ENCODE measurements at places on chromosomes 11 and 22.

DNA sequence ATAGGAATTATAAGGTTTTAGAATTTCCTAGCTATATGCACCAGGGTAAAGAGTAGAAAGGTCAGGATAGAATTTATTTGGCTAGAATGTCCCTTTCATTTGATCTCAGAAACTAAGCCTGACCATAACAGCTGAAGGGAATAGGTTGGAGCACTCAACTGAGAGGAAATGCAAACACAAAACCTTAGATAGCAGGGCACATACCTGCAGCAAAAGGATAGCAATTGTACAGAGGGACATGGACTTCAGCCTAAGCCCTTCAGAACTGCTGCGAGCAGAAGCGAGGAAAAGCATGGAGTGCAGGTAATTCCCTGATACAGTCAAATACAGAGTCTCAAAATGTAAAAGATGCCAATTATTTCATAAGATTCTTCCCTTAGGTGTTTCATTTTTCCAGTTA is 211.0 kb upstream of the DDI1 start:
- no peak for DNase-seq

DNA sequence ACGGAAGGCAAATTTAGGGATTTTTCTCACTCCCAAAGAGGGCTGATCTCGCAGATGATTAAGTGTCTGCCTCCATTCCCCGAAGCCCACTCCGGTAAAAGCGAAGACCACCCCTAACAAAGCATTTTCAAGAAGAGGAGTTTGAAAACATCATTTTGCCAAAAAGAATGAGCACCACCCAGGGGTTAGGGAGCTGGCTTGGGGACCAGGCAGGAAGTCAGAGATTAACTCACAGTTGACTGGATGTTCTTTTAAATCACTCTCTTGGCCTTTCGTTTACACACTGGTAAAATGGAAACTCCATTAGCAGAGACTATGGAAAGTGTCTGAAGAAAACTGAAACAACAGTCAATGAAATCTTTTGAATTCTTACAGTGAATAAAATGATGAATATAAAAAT is 7.9 kb upstream of the TRIM44 start:
- DNase-seq = no peak

DNA sequence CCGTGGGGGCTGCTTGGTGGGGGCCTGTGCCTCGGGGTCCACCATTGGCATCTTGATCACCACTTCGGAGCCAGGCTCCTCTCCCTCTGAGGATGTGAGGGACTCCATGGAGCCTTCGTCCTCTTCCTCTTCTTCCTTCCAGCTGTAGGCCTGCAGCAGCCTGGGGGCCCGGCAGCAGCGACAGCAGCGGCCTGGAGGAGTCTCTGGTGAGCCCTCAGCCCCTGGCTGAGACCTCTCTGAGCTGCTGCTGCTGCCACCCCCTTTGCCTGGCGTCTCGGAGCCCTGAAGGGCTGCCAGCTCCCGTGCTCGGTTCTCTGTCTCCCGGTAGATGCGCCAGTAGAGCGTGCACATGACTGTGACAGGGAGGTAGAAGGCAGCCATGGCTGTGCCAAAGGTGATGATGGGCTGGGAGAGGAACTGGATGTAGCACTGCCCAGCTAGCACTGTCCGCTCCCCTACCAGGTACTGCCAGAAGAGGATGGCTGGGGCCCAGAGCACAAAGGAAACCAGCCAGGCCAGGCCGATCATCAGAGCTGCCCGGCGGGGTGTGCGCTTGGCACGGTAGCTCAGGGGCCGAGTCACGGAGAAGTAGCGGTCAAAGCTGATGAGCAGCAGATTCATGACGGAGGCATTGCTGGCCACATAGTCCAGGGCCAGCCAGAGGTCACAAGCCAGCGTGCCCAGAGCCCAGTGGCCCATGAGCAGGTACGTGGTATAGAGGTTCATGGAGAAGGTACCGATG is 10.9 kb downstream of the CHRM1 start:
- DNase-seq = no peak

GRCh38 chr11:101718402-101718801 is 134.6 kb upstream of the TRPC6 start:
- DNase-seq = no peak

- DNase-seq = no peak
Measured at GRCh38 chr11:63443714-63444113, 47.3 kb downstream of the PLAAT5 start.

GRCh38 chr22:38699784-38700183 is 959 bp downstream of the JOSD1 start:
- DNase-seq = no peak

DNA sequence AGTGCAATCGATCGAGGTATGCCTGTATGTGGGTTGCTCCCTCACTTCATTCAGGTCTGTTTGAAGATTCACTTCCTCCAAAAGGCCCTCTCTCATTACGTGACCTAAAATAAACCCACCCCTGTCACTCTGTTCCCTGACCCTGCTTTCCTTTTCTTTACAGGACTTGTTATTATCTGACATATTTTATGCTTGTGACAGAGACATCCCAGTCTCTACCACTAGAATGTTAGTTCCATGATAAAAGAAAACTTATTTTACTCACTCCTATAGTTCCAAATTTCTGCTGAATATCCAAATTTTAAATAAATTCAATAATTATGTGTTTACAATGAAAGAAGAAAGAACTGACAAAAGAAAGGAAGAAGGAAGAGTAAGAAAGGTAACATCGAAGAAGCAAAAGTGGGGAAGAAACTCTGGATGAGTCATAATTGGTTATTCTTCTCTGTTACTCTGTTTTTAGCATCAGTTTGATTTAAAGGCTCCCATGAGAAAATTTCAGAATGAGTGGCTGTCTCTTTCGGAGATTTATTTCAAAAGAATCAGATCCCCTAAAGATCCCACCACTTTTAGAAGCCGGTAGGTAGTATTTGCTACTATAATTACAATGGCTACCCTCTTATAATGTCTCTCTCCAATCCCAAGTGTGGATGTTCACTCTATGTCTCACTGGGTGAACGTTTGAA is 33.5 kb downstream of the ENTHD1 start:
- no peak for DNase-seq

GRCh38 chr11:76654298-76654851 is 16.2 kb downstream of the LRRC32 start:
- DNase-seq = no peak

DNA sequence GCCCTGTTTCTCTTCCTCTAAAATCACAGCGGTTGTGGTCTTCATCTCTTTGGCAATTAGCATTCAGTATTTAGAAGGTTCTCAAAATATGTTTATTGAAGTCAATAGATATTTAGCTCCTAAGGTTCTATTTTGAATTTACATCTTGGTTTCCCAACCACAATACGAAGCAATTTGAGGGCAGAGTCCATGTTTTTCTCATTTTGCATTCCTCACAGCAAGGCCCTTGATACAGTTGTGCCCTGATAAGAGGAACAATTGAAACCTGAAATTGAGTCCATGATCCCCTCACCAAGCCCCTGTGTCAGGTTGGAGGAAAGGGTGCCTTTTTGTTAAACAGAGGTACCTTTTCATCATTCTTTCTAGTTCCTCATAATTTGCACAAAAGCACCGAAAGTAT is 131.5 kb downstream of the CCDC81 start:
- DNase-seq = no peak

DNA sequence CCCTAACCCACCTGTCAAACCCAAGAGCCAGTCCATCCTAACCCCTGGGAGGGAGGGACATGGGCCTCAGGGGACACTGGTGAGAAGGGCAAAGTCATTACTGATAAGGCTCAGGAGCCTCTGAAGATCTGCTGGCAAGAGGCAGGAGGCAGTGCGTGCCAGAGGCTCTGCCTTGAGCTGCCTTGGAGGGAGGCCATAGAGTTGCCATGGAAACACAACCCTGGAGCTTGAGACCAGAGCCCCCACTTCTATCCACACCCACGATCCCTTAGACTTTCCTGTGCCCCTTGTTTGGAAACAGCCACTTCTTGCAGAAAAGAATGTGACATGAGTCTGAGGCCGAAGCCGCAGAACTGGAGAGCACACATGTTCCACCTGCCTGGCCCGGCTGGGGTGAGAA is 89.7 kb upstream of the CSNK2A3 start:
- no peak for DNase-seq

DNA sequence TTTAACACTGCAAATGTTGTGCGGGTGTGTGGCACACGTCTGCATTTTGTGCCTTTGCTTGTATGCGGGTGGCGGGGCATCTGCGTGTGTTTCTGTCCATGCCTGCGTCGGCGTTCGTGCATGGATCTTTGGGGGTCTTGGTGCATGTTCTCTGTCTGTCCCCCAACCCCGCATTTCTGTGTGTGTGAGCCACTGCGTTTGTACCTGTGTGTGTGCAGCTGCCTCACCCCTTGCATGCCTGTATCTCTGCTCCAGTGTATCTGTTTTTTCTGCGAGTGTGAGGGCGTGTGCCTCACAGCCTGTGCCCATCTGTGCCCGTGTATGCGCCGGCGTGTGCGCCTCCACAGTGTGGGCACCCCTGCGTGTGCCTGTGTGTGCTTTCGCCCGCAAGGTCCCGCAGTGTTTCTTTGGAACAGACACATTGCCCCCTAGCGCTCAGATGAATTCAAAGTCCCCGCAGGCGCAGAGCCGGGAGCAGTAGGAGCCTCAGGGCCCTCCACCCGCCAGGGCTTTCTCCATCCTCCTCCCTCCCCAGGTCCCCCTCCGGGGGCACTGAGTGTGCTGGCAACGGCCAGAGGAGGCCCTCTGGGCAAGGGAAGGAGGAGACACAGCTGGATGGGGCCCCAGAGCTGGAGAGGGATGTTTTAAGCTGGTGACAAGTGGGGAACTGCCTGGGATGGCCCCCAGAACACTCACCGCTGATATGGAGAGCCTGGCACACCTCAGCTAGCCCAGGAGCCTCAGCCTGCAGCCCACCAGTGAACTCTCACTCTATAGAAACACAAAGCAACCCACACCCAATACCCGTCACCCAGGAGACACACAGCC is 3.1 kb upstream of the MN1 start:
- peak; percentile 55 for DNase-seq

DNA sequence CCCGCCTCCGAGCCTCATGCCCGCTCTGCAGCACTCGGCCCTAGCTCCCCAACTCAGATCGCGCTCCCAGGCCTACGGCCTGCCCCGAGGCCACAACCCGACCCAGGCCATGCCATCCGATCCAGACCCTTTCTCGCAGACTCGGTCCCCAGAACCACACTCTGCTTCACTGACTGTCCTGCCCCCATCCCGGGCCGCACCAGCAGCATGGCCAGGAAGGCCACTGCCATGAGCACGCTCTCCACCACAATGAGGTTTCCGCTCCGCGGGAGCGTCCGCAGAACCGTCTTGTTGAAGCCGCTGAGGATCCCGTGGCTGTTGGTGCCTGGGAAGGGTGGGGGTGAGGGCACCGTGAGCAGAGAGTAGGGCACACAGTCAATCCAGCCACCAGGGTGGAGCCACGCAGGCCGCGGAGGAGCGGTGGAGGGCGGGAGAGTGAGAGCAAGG is 6.4 kb downstream of the UNC93B1 start:
- no peak for DNase-seq

- peak; percentile 84 for DNase-seq
Measured at GRCh38 chr22:42519525-42520401, at the start of gene RRP7A. Gene RRP7A (minus strand): TSS chr22:42519796. CDS start chr22:42519786, 10 bp downstream.

DNA sequence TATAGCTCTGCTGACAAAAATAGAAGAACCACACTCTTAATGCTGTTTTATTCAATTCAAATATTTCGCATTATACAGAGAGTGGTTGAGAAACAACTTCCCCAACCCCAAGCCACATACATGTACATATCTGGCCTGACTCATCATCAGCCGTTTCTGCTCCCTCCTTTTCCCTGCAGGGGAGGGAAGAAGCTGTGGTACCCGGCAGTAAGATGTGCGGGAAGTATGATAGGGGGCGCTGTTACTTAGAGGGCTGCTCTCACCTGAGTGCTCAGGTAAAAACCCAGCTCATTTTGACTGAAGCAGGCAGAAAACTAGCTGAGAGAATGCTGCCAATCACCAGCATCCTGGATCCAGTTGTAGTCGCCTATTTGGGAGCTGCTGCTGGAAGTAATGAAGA is 85.5 kb downstream of the NELL1 start:
- DNase-seq = no peak

DNA sequence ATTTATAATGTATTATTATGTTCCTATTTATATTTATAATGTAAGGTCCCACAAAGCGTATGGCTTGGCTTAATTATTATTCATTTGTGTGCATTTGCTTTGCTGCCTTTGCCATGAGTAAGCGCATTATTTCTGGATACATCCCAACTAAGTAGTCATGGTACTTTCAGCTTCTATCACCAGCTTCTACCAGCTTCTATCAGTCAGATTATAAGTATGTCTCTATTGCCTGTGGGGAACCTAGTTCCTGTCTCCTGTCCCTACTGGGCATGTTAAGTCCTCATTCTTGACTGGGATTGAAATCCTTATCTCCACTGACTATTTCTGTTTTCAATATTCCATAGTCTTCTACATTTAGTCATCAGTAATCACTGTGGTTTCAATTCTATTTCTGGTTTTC is 33.5 kb upstream of the OR10W1 start:
- no peak for DNase-seq

DNA sequence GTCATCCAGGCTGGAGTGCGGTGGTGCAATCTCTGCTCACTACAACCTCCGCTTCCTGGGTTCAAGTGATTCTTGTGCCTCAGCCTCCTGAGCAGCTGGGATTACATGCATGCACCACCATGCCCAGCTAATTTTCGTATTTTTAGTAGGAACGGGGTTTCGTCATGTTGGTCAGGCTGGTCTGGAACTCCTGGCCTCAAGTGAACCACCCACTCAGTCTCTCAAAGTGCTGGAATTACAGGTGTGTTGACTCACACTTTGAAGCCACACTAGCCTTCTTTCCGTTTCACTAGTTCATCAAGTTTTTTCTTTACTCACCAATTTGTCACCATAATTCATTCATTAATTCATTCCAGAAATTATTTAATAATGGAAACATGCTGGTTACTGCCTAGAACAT is 298.4 kb upstream of the MTNR1B start:
- DNase-seq = no peak

- no peak for DNase-seq
Measured at GRCh38 chr22:27616033-27616432, 185.5 kb downstream of the MN1 start.

GRCh38 chr22:23282089-23282501 is 101.8 kb downstream of the BCR start:
- DNase-seq = no peak

DNA sequence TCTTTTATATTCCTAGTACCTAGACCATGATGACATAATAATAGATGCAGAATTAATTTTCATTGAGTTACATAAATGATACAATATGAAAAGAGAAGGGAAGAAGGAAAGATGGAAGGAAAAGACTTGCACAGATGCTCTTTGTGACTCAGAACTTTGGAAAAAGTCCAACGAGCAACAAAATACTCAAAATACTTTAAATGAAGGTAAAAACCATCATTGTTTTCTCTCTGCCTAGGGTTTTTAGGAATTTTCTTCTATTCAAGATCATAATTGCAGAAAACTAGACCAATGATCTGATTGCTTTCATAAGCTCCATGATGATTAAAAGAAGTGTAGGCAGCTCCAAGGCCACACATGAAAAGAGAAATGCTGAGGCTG is 276.9 kb downstream of the KIRREL3 start:
- DNase-seq = no peak

- no peak for DNase-seq
Measured at GRCh38 chr11:73185680-73186293, 32.3 kb upstream of the P2RY2 start.

- peak; percentile 11 for DNase-seq
Measured at GRCh38 chr11:118634431-118635236, 27.2 kb downstream of the PHLDB1 start.

Data from CD4-positive, alpha-beta T cell treated with Interleukin-12 subunit alpha and Interleukin-12 subunit beta, for 1 hour (primary cell).